ENCODE measurements at places on chromosomes 5 and 9.

DNA sequence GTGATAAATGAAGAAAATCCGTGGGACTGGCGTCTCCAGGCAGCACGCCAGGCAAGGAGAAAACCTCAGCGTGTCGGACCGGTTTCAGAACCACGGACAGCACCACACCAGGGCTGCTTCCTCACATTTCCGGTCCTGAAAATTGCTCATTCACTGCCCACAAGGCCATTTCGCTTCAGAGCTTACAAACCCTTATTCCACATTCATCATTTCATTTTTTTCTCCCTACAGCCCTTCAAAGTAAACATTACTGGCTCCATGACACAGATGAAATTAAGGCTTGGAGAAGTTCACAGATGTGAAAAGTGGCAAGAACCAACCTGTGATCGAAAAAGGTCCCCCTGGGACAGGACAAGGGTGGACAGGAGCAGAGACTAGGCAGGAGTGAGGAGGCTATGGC is 1.5 kb upstream of the GPRIN1 start:
- DNase-seq = peak; percentile 22

GRCh38 chr5:64727150-64727549 is 36.8 kb downstream of the SHISAL2B start:
- DNase-seq = no peak

DNA sequence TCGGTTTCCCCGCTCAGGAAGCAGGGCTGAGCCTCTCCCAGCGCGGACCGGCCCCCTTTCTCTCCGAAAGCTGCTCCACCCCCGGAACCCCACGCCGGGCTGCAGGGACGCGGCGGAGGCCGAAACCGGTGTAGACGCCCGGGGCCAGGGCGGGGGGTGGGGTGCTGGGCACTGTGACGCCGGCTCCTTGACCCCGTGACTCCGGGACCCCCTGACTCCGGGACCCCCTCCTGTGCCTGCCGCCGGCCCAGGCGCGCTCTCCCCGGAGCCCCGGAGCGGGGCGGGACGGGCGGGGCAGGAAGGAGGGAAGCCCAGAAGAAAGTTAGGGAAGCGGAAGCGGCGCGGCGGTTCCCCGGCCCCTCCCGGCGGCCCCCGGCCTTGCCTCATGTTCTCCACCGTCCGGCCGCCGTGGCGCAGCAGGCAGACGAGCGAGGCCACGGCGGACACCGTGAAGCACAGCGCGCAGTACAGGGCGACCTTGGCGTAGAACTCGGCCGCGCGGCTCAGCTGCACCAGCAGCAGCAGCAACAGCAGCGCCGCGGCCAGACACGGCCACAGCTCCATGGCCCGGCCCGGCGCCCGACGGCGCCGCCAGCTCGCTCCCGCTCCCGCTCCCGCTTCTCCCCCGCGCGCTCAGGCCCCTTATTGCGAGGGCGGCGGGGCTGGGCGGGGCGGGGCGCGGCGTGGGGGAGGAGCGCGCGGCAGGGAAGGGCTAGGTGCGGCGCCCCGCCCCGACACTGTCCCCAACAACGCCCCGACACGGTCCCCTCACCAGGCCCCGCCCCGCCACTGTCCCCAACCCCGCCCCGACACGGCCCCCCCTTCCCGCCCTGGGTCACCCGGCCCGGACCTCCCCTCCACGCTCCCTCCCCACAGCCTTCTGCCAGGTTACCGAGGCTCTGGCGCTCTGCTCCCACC is at the start of gene AGPAT2:
Gene AGPAT2 (minus strand): TSS at position 664 of the 918 bp plus-strand sequence. CDS start 100 bp downstream, at position 564.
- peak; percentile 50 for DNase-seq

- DNase-seq = no peak
Measured at GRCh38 chr5:129474544-129474943, 14.4 kb downstream of the ADAMTS19 start.

DNA sequence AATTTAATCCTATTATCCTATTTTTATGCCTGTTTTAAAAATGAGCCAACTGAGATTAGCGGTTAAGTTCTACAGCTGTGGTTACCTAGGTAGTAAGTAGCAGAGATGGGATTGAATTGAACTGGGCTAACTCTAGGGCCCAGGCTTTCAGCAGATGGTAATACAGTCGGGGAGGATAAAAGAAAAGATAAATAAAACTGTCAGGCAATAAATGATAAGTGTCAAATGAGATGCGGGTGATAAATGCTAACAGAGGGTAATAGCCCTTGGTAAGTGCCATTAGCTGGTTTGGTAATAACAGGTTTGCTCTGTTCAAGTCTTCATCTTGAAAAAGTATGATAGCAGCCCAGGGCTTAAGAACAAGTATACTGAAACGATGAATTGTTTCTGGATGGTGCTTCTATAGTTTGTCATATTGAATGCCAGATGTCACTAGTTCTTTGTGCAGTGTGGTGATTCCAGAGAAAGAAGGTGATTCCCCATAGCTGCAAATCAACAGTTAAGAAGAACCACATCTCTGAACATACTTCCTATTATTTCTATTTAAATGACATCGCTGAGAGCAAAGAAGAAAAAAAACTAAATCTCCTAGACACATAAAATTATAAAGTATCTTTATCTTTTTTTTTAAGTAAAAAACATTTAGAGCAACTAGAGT is 360.8 kb upstream of the PANK3 start:
- DNase-seq = no peak

DNA sequence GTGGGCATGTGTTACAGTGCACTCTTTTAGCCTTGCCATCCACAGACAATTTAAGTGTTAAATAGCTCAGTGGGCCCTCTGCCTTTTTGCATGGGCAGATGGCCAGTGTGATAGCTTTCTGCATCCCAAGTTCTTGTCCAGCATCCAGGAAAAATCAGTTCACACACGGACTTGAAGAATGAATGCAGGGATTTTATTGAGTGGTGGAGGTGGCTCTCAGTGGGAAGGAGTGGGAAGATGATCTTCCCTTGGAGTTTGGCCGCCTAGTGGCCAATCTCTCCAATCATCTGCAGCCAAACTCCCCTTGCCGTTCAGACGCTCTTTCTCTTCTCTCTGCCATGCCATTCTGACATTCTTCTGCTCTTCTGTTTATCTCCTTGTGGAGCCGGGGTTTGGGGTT is 322.4 kb upstream of the GRAMD2B start:
- DNase-seq = no peak

DNA sequence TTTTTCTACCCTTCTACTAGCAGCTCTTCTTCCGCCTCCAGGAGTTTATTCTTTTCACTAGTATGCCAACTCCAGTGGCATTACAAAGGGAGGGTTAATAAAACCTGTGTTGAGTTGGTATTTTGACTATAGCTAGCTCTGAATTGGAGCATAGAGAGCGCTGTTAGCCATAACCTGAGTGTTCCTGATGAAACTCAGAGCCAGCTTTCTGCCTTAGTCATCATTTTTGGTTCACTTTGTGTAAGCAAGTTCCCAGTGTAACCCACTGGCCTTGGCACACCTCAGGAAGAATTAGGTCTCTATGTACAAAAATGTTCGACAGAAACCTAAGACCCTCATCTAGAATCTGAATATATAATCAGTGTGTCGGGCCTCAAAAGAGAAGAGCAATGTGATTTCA is 238.9 kb downstream of the NR3C1 start:
- DNase-seq = no peak

DNA sequence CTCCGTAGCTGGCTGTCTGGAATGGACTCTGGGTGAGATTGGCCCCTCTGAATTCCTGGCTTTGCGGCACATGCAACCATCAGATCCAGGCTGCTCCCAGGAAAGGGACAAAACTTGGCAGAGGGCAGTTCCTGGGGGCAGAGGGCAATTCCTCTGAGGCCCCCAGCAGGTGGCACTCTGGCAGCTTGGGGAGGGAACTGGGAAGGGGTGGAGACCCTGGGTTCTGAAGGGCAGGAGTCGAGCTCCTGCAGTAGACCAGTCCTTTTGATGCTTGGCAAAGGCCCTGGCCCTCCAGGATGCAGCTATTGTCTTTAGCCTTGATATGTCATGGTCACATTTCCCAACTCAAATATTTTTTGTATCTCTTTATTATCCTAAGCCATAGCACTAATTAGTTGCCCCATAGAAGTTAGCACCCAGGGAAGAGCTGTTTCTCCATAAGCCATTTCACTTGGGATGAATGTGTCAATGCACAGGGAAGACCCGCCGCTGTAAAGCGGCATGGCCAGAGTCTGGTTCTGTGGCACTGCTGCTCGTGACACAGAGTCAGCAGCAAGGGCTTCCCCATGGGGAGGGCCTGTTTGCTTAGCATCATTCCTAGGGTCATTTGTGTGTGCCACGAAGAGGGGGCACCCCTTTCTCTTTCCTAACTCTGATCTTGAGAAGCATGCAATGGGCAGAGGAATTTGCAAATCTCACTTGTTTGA is 51.2 kb upstream of the CDK20 start:
- DNase-seq = no peak

DNA sequence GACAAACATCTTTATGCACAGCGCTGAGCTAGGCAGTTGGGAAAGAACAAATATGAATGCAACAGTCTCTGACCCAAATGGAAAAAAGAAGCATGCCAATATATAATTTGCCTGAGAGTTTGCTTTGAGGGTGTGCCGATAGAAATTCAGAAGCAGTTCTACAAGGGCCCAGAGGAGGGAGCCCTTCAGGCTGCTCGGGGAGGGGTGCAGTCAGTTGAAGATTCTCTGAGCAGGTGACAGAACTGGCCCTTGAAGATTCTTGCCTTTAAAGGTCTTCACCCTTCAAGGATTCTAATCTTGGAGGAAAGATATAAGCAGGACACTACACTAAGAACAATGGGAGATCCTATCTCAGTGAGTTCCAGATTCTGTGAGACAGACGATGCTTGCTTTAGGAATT is 3.7 kb upstream of the PAPPA start:
- DNase-seq = no peak

DNA sequence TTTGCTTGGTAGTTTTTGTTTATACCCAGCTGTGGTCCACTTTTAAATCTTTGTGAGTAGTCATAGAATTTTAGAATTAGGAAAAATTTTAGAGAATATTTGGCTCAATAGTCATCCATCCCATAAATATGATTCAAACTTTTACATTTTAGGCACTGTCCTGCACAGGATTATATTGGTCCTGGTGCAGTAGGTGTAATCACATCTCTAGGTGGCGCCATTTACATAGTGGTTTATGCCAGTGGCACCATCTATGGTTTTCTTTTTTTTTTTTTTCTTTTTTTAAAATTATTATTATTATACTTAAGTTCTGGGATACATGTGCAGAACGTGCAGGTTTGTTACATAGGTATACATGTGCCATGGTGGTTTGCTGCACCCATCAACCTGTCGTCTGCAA is 260.7 kb upstream of the KCNN2 start:
- DNase-seq = no peak

DNA sequence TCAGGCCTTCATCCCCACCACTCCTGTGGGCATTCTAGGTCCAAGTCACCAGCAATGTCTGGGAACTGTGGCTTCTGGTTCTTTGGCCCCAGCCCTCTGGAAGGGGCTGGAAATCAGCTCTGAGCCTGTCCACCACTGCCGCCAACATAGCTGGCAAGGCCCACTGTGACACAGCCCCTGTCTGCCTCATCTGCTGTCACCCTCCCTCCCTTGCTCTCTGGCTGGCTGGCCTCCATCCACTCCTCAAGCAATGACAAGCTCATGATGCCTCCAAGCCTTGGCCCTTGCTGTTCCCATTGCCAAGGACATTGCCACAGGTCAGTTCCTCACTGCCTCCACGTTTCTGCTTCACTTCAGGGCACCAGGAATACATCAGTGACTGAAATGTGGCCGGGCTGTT is 93.7 kb downstream of the LHX2 start:
- DNase-seq = no peak

DNA sequence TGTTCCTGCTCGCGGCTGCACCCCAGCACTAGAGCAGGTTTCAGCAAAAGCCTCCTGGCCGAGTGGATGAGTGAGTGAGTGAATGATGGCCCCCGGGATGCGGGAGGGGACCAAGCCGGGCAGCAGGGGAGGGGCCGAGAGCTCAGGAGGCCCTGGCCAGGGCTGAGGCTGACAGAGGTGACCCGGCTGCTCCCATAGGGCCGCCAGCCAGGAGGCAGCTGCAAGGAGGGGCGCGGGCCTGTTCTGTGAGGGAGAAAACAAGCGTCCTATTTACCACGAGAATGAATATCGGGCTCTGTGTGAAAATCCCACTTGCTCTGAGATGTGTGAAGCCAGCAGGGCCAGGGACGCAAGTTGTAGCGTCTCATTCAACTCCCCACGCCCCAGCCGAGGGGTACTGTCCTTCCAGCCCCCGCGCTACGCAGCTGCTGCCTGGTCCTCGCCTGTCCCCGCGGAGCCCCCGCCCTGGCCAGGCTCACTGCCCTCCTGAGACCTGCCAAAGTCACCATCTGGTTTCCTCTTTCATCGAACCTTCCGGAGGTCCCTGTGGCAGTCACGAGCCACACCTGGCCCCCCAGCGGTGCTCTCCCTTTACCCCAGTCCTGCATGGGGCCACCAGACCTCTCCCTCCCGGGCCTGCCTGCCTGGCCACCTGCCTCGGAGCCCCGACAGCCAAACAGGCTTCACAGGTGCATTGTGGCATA is 38.8 kb downstream of the RASGEF1C start:
- DNase-seq = no peak

GRCh38 chr5:58366461-58366860 is 93.4 kb downstream of the PLK2 start:
- DNase-seq = no peak

- no peak for DNase-seq
Measured at GRCh38 chr9:99037769-99038483, 67.0 kb upstream of the TGFBR1 start.

DNA sequence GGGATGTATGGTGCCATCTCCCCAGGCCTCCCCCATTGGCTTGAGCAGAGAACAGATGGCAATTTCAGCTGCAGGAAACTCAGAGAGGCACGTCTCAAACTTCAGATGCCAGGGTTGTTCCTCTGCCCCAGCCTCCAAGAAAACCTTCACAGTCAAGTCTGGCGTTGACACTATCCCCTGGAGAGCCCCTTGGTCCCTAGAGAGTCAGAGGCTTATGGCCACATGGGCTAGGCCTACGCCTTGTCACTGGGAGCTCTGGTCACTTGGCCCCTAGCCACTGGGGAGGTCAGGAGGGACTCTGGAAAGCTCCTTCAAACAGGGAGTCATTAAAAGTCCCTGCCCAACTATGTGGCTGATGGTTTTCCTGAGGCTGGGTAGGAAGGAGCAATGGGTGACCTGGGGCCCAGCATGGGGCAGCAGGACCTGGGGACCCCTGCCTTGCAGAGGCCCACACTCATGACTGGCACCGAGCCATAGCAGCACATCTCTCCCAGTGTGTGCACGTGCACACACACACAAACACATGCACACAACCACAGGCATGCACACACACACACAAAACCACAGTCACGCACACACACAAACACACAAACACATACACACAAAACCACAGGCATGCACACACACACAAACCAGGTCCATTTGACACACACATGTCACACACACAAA is 144.2 kb downstream of the GADD45G start:
- DNase-seq = no peak

DNA sequence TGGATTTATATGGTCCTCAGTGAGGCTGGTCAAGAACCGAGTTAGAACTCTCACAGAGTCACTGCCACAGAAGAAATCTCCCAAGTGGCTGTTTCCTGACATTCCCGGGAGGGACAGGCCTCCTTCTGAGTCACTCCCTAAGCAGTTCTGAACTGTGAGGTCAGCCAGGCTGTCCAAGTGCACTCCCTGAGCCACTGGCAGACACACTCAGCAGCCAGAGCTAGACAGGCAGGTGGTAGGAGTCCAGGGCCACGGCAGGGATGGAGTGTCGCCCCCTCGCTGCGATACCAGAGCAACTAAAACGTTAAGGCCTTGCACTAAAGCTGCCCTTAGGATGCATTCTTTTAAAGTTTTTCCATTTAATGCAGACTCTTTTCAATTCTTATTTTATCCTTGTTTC is 3.4 kb downstream of the IL4 start:
- no peak for DNase-seq

GRCh38 chr5:135835766-135836165 is 1.3 kb downstream of the SLC25A48 start:
- no peak for DNase-seq

All from stimulated activated CD8-positive, alpha-beta memory T cell treated with anti-CD3 and anti-CD28 coated beads, Interleukin-15, amount 100 ng/mL, for 48 hours (primary cell).